ENCODE measurements at places on chromosomes 5 and 9.

DNA sequence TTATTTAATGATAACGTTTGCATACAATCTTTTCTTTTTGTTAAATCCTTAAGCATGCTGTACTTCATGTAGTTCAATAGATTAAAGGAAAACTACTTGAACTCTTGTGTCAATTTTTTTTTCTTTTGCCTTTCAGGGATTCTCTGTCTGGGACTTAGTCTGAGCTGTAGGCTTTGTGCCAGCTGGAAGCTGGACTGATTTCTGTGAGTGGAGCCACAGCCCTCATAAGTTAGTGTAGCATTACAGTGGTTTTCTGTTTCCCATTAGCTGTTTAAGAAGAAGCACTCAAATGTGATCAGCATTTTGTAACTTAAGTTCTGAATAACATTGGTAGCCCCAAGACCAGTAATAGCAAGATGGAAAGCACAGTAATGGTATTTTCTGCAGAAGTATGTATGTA is 330.6 kb upstream of the MEF2C start:
- no peak for DNase-seq

DNA sequence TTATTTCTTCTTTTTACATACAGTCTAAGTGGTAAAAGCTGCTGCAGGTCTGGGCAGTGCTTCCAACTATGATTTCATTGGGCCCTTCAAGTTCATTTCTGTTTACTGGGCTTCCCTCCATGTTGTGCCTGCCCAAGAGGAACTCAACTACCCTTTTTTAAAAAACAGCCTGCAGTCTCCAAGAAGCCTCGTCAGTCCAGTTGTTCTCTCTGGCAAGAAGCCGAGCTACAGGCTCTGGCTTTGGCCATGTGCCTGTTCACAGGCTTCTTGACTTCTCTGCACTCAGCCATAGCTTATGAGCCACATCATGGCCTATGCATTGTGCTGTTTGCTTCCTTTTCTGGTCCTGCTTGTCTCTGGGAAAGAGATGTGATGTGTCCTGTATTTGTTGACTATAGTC is 119.7 kb upstream of the PJA2 start:
- no peak for DNase-seq

DNA sequence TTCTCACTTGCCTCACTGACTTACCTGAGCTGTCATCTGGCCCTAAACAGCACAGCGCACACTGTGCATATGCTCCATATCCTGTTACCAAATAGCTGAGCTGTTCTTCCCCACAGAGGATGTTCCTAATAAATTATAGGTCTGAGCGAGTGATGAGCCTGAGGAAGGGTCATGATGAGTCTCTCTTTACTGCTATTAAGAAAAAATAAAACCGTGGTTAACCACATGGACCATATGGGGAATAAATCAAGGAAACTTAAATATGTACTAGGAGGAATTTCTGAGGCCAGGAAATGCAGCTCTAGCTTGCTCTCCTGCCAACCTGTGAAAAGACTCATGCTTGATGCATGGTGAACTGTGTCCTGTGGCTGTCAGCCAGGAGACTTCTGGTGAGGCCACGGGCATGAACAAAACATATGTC is 424.8 kb upstream of the DMAC1 start:
- no peak for DNase-seq

DNA sequence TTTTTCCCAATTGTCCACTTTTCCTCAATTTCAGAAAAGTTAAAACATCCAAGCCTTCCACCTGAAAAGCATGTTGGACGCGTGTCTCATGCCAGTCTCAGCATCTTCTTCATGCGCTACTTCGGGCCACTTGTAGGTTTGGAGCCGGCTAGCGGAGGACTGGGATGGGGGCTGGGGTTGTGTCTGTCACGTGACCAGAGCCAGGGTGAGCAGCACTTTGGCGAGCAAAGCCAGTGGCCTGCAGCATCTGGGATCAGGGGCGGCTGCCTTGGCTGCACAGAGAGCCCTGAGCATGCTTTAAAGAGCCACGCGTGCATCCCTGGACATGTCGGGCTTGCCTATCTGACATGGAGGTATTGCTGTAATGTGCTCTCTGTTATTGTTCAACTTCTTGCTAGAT is 41.2 kb downstream of the SLC6A3 start:
- no peak for DNase-seq

DNA sequence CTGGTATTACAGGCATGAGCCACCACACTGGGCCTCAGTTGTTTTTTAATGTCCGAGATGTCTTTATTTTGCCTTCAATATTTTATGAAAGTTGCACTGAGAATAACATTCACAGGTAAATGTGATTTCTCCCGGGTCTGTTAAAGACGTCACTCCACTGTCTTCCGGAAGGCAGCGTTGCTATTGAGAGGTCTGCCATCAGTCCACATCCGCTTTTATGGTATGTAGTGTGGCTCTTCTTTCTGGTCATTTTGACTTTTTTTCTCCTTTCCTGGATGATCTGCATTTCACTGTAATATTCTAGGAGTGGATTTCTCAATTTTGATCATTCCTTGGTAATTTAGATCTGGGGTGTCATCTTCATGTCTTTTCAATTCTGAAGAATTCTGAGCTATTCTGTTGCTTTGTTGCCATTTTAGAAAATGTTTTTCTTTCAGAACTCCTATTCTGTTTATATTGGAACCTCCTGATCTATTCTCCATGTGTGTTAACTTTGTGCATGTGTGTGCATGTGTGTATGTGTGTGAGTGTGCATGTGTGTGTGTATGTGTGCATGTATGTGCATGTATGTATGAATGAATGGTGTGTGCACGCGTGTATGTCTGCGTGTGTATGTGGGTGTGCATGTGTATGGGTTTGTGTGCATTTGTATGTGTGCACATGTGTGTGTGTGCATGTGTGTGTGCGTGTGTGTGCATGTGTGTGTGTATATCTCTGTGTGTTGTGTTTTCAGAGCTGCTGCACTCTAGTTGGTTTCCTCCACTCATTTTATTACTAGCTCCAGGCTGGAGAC is 1.9 kb upstream of the LCN1 start:
- no peak for DNase-seq

GRCh38 chr9:81689343-81690175 is at the start of gene TLE1:
TLE1 (minus strand) TSS chr9:81689547; CDS start chr9:81688240, 1,307 bp downstream.
- DNase-seq: peak; percentile 86

DNA sequence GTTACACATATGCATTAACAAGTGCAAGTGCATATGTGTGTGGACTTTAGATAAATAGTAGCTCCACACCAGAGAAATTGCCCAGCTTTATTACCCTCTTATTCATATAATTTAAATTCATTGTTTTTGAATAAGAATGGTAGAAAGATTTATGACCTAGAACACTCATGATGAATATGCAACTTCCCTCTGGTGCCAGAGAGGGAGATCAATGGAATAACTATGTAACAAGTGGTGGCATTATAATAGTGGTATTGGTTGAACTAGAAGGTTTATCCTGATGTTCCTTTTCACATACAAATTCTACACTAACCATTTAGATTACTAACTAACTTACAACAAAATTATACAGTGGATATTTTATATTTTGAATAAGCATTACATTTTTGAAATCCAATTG is 607.4 kb downstream of the CDH12 start:
- DNase-seq: no peak

DNA sequence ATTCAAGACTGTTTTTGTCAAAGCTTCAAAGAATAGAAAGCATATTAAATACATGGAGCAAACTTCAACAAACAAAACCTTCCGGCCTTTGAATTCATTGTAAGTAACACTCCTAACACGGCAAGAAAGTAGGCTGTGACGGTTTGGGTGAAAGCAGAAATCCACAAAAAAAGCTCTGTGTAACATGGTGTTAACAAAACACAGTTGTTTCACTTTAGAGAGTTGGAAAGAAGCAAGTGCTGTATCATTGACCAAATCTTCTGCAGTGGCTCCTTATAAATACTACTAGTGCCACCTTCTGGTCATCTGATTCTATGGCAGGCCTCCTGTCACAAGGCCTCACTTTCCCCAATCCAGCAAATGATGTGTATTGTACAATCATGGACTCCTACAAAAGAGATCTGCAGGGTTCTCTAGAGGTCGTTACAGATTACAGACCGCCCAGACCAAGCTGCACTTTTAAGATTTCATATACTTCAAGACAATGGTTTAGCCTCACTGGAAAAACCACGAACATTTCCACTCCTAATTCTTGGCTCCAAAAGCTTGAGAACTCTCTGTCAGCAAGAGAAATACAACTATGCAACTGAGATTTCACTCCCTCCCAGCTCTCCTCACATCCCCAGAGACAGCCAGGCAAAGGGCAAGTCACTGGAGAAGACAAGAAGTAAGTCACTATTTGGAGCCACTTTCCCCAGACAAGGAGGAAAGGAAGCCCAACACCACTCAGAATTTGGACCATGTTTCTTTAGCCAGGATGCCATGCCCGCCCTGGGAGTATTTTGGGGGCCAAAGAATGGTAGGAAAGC is 196.2 kb downstream of the DTWD2 start:
- DNase-seq: peak; percentile 77

DNA sequence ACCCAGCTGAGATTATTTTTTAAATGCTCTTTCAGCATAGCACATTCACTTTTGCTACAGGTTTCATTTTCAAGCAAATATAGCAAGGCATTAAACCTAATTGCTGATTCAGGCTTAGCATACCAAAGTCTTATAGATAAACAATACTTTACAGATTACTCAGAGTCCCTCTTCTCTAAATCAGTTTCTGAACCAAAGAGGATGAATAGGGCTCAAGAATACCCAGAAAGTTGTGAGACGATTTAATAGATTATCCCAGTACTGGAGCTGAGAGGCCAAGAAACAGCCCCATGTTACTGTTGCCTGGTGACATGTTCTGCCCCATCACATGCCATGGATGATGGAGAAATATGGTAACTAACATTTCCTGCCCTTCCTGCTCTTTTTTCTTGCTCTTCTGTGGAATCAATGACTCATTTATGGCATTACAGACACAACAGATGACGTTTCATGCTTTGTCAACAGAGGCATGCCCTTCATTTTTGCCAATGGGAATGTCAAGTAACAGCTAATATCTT is 18.1 kb upstream of the SSBP2 start:
- DNase-seq: no peak
